AML-193 (cell line): ENCODE measurements at places on chromosomes 4 and X.

GRCh38 chrX:85544609-85545008 is 165.1 kb upstream of the POF1B start:
- no peak for DNase-seq

- no peak for DNase-seq
Observed at GRCh38 chr4:48493452-48494100, 3.5 kb downstream of the ZAR1 start.

DNA sequence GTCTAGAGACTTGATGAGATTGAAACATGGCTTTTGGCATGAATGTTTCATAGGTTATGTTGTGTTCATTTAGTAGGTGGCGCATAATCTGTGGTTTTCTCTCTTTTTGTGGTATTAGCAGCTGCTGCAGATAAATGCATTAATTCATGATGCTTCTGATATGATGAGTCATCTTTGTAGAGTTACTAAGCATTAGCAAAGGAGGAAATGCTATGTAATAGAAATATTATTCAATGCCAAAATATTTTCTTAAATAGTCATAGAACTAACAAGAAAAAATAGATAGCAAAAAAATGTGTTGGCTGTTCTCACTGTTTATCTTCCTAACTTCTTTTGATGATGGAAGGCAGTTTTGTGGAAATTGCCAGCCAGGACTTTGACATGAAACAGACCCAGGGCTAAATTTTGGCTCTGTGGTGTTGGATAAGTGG is 3.6 kb downstream of the ZXDB start:
- no peak for DNase-seq

GRCh38 chr4:8506373-8507195 is 66.0 kb downstream of the TRMT44 start:
- DNase-seq = no peak

DNA sequence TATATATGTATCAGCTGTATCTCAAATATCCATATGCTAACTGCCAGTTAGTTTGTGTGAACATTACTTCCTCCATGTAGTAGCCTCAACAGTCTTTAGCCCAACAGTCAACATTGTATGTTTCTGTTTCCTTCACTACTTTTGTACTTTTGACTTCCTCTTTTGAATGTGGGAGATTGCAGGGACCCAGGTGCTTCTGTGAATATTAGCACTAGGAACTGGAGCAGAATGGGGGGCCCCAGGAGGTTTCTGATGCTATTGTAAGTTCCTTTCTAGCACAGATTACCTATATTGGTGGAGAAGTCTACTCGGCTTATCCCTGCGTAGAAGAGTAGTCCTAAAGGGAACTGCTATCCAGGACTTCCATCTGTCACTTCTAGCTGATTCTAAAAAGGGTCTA is 2.3 kb downstream of the PLAC8 start:
- DNase-seq = peak; percentile 89
